ENCODE measurements at places on chromosomes 16 and 17.
A peak's percentile ranks its signal among the peaks of the same experiment; 100 is the strongest.

DNA sequence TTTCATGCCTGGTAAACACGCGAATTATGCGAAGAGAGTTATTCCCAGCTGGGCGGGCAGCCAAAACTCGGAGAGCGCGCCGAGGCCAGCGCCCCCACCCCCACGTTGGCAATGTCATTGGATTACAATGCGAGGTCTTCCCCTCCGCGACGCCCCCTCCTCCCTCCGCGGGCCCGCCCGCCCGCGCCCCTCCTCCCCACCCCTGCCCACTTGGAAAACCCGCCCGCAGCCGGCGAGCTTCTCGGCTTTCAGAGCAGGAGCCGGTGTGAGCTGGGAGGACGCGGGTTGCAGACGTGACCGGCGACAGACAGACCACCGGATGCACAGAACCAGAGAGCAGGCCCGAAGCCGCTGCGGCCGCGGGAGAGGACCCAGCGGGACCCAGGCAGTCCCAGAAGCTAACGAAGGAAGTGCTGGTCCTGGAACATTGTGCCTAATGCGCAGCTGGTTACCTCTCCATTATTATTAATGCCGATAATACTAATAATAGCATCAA is 4.0 kb downstream of the NOG start:
- peak; percentile 24 for DNase-seq

DNA sequence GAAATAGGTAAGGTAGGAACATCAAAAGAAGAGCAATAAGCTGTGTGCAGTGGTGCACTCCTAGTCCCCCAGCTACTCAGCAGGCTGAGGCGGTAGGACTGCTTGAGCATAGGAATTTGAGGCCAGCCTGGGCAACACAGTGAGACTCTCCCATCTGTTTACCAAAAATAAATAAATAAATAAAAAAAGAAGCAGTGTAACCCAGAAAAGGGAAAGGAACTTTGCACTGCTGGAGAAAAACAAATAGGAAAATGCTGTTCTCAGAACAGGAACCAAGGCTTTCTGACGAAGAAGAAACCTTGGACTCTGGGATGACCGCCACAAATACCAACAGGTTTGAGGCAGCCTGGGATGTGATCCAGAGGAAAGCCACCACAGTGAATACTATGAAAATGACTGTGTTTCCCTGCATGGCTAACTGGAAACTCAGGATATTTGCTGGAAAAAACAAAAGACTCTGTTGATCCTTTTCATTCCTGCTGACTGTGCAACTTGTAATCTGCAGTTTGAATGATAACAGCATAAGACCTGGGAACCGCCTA is 41.2 kb downstream of the TTC19 start:
- peak; percentile 11 for DNase-seq

GRCh38 chr16:1403036-1403435 is 11.5 kb downstream of the UNKL start:
- DNase-seq = no peak

- DNase-seq = peak; percentile 71
Observed at GRCh38 chr16:65510850-65511249, 389.0 kb upstream of the CDH11 start.

DNA sequence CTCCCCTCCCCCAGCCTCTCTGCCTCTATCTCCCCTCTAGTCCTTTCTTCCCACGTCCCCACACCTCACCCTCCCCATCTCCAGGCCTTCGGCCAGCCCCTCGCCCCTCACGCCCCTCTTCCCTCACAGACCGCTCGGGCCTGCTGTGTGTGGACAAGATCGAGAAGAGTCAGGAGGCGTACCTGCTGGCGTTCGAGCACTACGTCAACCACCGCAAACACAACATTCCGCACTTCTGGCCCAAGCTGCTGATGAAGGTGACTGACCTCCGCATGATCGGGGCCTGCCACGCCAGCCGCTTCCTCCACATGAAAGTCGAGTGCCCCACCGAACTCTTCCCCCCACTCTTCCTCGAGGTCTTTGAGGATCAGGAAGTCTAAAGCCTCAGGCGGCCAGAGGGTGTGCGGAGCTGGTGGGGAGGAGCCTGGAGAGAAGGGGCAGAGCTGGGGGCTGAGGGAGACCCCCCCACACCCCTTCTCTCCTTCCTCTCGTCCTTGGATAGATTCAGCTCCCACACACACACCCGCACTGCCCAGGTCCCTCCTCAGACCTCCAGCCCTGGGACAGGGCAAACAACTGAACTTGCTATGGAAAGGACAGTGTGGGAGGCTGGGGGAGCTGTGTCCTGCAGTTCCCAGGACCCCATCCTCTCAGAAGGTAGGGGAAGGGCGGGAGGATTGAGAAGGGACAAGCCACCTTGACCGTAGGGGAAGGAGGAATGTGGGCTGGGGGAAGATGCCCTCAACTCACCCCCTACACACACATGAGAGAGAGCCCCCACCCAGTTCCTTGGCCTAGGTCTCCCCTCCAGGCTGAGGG is 11.1 kb downstream of the NR1D1 start:
- no peak for DNase-seq

All from A172 (cell line).